ENCODE measurements at places on chromosomes 16 and 17.

DNA sequence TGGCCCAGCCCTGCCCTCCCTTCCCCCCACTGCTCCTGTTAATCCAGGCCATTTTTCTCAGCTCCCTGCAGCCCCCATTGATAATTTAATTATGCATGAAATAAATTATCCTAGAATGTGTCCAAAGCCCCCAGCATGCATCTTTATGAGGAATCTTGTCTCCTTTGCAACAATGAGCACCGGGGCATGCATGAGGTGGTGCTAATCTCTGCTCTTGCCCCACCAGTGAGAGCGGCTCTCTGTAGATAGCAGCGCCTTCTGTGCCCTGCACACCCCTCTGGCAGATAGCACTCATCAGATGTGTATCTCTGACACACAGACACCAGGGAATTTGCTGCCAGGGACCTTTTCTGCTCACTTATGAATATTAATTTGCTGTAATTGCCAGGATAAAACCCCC lies 140.2 kb upstream of the CDC42EP4 start:
- DNase-seq: no peak

DNA sequence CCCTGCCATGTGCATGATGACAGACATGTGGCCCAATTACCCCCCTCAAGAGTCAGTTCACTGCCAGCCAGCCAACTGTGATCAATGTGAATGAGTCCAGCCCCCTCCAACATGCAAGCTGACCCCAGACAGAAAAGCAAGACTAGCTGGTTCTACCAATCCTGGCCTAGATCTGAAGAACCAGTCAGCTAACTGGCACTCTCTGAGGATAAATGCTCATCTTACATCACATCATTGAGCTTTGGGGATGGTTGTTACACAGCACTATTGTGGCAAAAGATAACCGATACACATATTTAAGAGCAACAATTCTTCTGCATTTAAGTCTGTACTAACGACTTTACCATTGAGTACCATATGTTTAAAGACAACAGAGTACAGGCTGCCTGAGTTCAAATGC lies 106.7 kb downstream of the TOX3 start:
- DNase-seq: no peak

DNA sequence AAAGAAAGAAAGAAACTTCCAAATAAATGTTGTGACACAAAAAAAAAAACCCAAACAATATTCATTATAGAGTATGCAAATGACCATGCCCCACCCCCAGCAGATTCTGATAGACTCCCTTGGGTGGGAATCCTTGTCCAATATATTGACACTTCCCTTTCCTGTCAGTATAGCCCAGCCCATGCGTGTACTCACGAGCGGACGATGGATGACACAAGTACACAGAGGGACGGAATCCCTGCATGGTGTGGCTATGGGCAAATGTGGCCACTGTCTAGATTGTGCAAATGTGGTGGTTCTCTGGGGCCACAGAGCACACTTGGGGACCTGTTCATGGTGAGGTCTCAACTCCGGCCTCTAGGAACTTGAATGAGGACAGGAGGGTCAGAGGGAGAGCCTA lies 3.1 kb downstream of the RAB37 start:
- no peak for DNase-seq

DNA sequence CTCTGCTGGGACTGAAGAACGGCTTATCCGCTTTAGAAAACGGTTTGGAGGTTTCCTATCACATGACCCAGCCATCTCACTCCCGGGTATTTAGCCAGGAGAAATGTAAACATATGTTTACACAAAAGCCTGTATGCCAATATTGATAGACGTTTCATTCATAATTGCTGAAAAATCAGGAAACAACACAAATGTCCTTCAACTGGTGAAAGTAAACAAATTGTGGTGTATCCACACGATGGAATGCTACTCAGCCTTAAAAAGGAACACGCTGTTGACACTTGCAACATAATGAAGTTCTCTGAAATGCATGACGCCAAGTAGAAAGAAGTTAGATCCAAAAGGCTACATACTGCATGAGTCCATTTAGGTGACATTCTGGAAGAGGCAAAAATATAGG lies 157.6 kb downstream of the SLC39A11 start:
- no peak for DNase-seq

DNA sequence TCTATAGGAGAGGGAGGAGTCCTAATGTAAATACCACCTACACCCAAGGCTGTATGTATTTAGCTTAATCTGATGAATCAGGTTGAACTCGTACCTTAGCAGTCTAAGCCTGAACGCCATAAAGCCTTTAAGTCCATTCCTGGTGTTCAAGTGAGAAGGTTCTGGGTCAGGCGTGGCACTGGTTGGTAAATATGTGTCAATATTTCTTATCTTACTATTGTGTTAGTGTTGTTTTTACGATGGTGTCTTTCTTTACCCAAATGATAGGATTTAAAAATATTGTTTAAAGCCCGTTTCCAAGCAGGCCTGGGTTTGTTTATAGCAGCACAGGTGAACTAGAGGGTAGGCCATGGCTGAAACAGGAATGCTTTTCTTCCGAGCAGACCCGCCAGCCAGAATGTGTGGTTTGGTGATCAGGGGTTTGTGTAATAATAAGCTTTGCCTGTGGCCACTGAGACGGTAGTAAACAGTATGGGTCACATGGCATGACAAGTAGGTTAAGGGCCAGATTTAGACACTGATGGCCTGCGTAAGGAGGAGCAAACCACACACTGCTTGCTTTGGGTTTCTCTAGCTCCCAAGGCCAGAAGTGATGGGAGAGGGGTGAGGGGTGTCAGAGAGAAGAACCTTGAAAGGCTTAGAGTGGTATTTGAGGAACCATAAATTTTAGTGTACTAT lies 3.3 kb downstream of the TMEM94 start:
- no peak for DNase-seq

GRCh38 chr16:1993731-1994131 lies 4.0 kb downstream of the SYNGR3 start:
- no peak for DNase-seq

DNA sequence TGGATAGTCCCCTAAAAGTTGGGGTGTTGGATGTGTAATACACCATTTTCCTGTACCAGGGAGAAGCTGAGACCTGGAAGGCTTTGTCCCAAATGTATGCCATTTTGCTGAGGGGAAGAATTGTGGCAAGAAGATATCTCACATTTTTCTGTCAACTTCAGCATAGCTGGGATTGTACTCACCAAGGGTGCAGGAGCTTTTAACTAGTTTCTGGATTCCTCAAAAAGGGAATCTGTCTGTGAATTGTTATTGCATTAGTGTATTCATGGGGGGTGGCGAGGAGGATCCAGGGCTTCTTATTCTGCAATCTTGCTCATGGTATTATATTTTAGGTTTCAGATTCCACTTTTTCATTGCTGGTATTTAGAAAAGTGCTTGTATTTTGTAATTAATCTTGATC lies 208.2 kb upstream of the MYOCD start:
- no peak for DNase-seq

GRCh38 chr17:17289701-17290100 lies 8.7 kb upstream of the COPS3 start:
- DNase-seq: no peak

- DNase-seq: no peak
Observed at GRCh38 chr17:48313096-48313755, 116.8 kb downstream of the SKAP1 start.

Data from caudate nucleus (tissue), 63 donors.